Small intestine (tissue), 16 donors: ENCODE measurements at places on chromosomes 2 and 18.

DNA sequence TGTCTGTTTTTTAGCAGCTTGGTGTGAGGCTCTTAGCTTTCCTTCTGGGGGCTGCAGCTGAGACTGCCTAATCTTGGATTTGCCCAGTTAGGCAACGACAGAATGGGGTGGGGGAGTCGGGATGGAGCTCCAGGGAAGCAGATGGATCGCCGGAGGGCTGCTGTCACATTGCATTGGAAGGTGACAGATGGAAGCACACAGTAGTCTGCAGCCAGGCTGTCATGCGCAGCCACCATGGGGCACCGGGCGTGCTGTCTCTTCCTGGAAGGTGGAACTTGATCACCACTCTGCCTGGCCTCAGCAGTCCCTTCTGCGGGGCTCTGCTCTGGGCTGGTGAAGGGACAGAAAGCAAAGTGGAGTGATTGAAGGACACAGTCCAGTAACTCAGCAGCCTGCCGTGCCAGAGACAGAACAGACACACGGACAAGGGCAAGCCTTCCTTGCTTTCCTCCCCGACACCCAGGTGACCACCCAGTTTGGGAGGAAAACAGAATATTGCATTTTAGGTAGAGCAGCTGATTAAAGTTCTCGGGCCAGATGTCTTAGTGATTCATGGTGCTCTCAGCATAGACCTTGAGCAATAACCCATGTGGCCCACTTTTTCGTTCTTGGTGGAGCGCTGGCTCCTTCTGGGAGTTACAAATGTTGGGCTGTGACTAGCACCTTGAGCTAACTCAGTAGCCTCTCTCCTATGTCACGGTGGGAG is 40.9 kb downstream of the RNF144A start:
- DNase-seq, result no peak

GRCh38 chr18:9029131-9029530 is 73.4 kb upstream of the NDUFV2 start:
- DNase-seq, result no peak

DNA sequence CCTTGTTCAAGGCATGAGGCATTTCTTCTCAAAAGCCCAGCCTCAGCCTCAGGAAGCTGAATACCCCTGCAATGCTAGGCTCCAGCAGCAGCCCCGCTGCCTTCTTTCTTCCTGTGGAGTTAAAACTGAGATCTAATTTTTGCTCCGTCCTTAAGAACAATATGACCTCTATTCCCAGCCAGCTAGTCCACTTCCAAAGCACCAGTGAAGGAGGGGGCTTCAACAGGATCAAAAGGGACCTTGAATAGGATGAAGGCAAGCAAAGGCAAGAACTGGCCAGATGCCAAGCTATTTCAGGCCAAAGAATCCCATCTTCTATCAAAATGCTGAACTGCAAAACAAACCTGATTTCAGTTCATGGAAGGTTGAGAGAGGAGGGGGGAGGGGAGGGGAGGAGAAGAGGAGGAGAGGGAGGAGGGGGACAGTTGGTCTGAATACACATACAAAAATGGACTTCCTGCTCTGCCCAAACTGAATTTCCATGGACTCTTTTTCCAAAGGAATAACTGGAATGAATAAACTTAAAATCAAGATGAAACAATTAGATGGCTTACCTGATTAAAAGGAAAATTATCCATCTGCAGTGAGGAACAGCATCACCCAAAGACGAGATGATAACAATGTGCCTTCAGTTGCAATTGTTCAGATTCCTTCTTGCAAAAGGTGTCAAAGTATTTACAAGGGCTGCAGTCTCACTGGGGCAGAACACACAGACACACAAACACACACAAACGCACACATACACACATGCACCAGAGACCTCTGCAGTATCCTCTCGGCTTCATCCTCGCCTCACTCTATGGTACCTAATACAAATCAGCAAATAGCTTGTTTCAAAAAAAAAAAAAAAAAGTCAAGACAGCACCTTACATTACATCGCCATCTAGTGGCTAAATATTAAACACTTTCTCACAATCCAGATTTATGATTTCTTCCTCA is at the start of gene SCN1A:
SCN1A (minus strand) TSS at position 804 of the 939 bp plus-strand sequence. CDS start 54,399 bp downstream, outside the sequence.
- DNase-seq, result peak; percentile 22

DNA sequence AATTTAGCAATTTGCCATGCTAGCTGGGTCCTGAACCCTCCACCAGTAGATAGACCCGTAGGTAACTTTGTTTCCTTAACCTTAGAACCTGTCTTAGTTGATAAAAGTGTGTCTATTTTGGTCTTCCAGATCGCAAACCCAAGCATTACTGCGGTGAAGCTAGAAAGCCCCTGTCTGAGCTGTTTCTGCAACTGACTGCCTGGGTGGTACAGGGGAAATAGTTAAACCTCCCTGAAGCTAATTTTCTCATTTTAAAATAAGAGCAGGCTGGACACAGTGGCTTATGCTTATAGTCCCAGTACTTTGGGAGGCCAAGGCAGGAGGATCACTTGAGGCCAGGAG is 101.7 kb upstream of the MSH2 start:
- DNase-seq, result no peak

- no peak for DNase-seq
Measured at GRCh38 chr2:230327418-230328154, 593 bp downstream of the SP140L start.

- DNase-seq, result no peak
Measured at GRCh38 chr2:188523919-188524318, 232.2 kb downstream of the GULP1 start.

GRCh38 chr18:73697353-73697752 is 450.3 kb downstream of the FBXO15 start:
- DNase-seq, result no peak

DNA sequence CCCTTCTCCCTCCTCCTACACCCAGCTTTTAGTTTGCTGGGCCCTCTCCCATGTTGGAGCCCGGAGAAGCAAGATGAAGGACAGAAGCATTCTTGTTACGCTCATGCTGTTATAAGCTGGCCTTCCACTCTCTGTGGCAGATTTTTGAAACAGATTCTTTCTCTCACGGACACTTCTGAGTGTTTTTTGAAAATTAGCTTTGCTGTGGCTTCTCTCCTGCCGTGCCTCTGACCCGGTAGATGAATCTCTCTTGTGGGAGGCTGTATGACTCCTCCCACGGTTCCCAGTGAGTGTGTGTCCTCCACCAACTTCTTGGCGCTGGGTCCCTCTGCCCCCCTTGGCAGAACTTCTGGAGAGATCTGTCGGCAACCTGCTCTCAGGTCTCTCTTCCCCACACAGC is 269.3 kb upstream of the MYT1L start:
- no peak for DNase-seq
